ENCODE measurements at places on chromosomes 7 and 10. TPM values are rescaled to one million over a fixed set of nuclear protein-coding genes. Genes with fewer than 3 reads are reported as not detected.

CYCS gene
- 233 TPM for total RNA-seq

C10orf67 gene
- not detected for total RNA-seq

TMEM225B gene
- total RNA-seq: 0.76 TPM

ICA1 gene
- total RNA-seq: 1.0 TPM

CTAGE4 gene
- not detected for total RNA-seq

SERPINE1 gene
- 1,353 TPM for total RNA-seq

RTKN2 gene
- total RNA-seq: 1.2 TPM

All from A549 treated with ZK216348 at 1 μM for 4 hours (cell line).